CD4-positive, alpha-beta T cell treated with Interleukin-10 for 1 hour (primary cell): ENCODE measurements at places on chromosomes 16 and 17.

- peak; percentile 16 for DNase-seq
Observed at GRCh38 chr16:12340151-12340733, 363.7 kb downstream of the SNX29 start.

GRCh38 chr17:82832881-82833475, 6.8 kb downstream of the ZNF750 start:
- no peak for DNase-seq

GRCh38 chr17:72158895-72159885, 38.4 kb downstream of the SOX9 start:
- no peak for DNase-seq

DNA sequence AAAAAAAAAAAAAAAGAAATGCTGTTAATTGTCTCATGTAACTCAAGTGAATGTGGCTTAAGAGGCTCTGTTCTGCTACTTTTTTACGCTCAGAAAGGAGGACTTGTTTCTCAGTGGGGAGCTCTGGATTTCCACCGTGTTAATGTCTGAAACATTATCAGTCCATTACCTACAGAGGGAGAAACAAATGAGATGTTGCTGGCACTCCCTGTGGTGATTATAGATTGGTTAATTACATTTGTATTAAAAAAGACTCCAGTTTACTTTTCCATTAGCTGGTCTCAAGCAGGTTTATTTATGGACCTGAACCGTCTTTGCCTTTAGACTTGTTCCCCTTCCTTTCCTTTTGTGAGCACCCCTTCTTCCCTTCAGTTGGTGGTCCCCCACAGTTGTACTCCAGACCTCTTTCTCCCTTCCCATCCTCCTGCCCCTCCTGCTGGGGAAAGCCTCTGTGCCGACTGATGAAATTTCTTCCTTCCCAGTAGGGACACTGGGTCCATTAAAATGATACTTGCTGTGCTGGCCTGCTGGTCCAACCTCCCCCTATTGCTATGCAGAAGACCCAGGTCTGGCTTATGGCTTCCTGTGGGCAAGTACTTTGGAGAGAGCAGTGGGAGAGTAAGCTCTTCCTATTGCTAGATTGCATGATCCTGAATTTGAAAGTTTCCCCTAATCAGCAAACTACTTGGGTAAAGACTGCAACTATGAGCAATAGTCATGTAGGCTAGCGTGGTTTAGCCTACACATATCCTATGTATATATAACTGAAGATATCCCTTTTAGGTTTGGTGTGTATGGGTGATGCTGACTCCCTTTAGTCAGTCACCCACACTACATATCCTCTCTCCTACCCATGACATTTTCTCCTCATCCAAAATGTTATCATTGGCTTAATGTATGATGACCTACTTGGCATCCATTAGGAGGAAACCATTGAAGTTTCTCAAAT, 8.1 kb downstream of the CDC6 start:
- DNase-seq = no peak

GRCh38 chr16:49763826-49764225, 92.1 kb downstream of the ZNF423 start:
- no peak for DNase-seq

DNA sequence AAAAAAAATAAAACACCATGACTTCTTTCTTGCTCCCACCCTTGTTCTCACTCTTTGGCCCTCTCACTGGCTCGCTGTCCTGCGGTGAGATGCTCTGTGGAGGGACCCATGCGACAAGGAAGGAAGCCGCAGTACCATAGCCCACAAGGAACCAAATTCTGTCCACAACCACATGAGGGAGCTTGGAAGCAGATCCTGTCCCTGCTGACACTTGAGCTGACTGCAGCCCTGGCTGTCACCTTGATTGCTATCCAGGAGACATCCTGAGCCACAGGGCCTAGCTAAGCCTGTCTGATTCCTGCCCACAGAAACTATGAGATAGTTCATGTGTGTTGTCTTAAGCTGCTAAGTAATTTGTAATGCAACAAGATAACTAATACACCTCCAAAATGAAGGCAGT, 4.8 kb upstream of the MT2A start:
- DNase-seq = no peak

- peak; percentile 94 for DNase-seq
Observed at GRCh38 chr17:82457929-82458178, 687 bp upstream of the NARF start.

- peak; percentile 62 for DNase-seq
Observed at GRCh38 chr16:74868501-74868900, 93.9 kb upstream of the FA2H start.

- DNase-seq = no peak
Observed at GRCh38 chr17:50283246-50283645, 9.0 kb downstream of the TMEM92 start.

DNA sequence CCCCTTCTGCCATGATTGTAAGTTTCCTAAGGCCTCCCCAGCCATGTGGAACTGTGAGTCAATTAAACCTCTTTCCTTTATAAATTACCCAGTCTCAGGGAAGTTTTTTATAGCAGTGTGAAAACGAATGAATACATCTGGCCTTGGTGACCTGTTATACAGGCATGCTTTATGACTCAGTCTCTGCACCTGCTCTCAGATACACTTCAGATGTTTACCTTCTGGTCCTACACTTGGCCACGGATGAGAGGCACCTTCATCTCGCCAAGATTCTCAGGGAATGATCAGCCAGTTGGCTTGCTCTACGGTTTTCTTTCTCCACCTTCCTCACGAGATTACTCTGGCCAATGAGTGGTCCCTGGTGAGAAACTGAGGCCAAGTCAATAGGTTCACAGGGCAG, 304.7 kb downstream of the CA10 start:
- no peak for DNase-seq

DNA sequence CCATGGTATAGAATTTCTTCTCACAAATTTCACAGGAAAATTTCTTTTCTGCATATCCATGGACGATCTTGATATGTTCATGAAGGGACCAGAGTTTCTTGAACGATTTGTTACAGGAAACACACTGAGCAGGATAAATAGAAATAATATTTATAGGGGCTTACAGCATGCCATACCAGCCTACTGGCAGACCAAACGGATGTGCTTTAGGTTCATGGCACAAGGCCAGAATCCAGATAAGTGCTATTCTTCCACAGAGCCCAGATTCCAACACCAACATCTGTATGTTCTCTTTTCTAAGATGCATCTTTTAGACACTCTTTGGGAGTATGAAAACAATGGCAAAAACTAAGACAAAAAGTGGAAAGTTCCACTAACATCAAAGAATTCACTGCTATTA, 49.3 kb downstream of the ZNF652 start:
- DNase-seq = no peak

DNA sequence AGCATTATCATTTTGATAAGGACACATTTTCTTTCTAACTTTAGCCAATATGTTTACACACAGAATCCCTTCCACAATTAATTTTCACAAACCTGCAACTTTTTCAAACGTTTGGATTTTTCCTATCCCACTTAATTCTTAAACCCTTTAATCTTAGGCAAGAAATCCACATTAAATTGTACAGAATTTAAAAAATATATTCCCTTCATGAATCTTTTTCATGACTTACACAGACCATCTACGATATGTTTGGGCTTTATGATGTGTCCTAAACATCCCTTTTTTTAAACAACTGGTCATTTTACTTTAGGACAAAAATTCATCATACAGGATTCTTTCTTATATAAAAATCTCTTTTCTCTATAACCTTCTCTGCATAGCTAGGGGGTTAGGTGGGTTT, 241.5 kb upstream of the CNTNAP4 start:
- DNase-seq = no peak

DNA sequence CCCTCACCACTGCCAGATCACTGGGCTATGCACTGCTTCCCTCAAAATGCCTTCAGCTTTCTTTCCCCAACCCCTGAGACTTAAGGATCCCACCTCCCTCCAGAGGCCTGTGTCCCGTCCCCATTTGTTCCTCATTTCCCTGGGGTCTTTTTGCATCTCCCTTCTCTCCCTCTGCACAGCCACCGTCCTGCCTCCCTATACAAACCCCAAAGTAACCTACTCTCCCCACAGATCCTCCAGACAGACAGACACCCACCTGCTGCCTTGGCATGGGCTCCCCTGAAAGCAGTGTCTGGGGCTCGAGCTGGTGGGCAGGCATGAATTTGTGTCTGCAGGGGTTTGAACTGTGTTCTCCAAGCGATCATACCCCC, 69.4 kb upstream of the TNRC6C start:
- DNase-seq = no peak

GRCh38 chr17:44914698-44915271, 515 bp downstream of the GFAP start:
- no peak for DNase-seq

- no peak for DNase-seq
Observed at GRCh38 chr16:85174871-85175723, 62.8 kb upstream of the CIBAR2 start.

DNA sequence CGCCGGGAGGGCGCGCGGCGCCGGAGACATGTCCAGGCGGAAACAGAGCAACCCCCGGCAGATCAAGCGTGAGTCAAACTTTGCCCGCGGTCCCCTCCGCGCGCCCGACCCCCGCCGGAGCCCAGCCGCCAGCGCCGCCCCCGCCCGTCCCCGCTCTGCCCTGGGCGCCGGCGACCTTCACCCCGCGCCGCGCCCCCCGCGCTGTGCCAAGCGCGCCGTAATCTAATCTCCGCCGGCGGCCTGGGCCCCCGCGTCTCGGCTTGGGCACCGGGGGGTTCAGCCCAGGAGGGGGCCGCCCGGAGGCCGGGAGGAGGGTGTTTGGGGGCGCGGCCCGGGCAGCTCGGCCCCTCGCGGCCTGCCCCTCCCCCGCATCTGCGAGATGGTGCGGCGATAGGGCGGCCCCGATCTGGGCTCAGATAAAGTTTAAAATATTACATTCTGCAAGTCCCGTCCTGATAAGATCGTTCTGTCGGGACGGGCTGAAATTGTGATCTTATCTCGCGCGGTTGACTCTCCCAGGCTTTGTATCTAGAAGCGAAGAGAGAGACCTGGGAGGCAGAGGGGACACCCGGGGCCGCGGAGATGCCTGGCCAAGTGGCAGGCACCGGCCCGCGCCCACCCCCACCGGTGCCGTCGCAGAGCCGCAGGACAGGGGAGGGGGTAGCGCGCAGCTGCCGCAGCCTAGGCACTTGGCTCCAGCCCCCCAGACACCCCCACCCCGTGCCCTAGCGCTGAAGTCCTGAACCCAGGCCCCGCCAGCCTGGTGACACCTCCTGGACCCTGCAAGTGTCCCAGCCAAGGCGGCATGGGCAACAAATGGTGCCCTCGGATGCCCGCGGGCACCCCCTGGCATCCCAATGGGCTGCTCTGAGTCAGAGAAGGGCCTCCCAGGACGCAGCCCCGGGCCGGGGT, 787 bp downstream of the ZFPM1 start:
- DNase-seq = peak; percentile 45

DNA sequence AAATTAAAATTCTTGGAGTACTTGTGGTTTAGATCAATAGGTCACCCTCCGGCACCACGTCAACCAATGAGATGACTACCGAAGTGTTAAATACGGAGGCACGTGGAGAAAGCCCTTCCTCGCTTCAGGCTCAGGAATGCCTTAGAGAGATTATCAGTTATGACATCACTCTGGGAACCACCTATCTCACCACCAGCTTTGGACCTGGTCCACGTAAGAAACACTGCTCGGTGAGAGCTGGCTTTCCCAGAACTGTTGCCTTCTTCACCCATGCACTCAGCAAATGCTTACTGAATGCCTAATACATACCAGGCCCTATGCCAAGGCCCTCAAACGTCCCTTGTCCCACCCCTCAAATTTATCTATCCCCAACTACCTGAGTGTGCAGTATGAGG, 71.3 kb downstream of the SMG6 start:
- DNase-seq = no peak

DNA sequence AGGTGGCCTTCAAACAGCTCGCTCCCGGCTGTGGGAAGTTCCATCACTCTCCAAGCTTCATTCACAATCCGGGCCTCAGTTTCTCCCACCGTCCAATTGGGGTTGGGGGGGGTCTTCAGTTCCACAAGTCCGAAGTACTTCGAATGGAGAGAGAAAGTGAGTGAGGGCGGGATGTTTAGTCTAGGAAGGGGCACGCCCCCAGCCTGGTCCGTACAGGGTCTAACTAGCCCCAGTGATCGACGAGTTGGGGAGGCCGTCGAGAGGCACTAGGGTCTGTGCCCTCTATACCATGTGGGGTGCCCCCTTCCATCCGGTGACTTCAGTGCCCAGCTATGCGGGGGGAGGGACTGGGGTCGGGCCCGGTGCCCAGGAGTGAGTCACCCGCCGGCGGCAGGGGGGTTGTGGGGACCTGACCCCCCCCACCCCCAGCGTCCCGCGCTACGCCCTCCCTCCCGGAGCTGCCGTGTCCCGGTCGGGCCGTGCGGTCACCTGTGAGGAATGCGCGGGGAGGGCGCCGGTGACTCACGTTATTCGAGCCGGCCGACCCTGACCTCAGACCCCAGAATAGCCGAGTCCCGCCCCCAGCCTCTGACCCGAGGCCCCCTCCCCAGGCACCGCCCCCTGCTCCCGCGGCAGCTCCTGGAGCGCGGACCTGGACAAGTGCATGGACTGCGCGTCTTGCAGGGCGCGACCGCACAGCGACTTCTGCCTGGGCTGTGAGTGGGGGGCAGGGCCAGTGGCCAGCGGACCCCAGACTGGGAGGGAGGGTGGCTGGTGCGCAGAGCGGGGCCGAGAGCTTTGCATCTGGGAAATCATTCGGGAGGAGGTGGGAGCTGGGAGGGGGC, 658 bp downstream of the TNFRSF12A start:
- DNase-seq = peak; percentile 73

- DNase-seq = peak; percentile 52
Observed at GRCh38 chr17:7884581-7885366, 3.8 kb upstream of the CHD3 start.

DNA sequence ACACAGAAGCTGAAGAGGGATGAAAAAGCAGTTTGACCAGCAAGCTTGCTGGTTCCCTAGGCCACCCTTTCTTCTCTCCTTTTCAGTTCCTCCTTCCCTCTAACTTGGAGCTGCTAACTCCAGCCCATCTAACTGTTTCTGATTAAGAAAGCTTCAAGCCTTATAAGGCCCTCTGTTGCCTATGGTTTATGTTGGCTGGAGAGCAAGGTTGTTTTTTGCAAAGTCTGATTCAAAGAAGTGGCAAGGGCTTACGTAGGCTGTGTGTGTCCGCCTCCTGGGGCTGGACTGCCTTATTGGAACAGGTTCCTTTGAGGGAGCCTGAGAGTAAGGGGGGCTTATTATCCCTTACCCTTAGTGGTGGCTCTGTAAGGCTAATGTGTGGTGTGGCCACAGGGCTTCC, 7.1 kb downstream of the AKAP1 start:
- no peak for DNase-seq

DNA sequence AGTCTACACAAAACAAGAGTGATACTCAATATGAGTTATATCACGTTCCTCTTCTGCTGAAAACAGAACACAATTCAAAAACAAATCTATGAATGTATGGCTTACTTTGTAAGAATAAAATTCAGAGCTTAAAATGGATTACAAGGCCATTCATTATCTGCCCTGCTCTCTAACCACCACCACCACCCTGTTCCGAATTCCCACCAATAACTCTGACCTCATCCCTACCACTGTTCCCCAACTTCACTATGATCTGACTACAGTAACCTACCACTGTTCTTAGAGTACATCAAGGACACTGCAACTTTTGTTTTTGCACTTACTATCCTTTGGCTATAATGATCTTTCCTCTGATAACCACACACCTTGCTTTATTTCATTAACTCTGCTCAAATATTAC, 21.3 kb downstream of the FBXL20 start:
- no peak for DNase-seq
